ENCODE measurements at places on chromosomes 6 and 20.

DNA sequence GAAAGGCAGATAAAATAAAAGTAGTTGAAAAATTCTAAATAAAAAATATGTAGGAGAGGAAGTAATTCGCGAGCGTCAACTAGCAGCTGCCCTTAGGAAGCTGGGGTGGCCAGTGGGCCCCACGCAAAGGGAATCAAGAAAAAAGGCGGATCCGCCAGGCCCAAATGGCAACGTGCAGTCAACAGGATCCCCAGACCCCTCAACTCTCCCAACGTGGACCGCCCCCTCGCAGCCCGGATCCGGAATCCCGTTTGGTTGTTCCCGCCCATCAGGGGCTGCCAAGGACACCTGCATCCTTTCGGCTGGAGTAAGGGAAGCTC is 296 bp downstream of the DZANK1 start:
- DNase-seq, result no peak

DNA sequence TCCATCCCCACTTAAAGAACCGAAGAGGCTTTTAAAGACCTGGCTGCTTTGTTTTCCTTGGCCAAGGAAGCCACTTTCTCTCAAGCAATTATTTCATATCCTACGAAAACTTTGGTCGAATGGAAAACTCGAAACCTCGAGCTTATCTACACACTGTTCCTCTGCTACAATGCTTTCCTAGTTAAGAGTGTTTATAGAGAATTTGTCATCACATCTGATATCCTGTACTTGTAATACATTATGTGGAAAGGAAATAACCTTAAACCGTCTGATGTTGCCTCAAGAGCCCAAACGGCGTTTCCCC is 28.1 kb downstream of the TFAP2B start:
- DNase-seq, result no peak

GRCh38 chr6:33872761-33873160 is 69.0 kb upstream of the MLN start:
- no peak for DNase-seq

GRCh38 chr20:63659370-63659769 is 1.3 kb downstream of the RTEL1 start:
- DNase-seq, result no peak

GRCh38 chr6:163808231-163808630 is 393.7 kb downstream of the QKI start:
- DNase-seq, result no peak

DNA sequence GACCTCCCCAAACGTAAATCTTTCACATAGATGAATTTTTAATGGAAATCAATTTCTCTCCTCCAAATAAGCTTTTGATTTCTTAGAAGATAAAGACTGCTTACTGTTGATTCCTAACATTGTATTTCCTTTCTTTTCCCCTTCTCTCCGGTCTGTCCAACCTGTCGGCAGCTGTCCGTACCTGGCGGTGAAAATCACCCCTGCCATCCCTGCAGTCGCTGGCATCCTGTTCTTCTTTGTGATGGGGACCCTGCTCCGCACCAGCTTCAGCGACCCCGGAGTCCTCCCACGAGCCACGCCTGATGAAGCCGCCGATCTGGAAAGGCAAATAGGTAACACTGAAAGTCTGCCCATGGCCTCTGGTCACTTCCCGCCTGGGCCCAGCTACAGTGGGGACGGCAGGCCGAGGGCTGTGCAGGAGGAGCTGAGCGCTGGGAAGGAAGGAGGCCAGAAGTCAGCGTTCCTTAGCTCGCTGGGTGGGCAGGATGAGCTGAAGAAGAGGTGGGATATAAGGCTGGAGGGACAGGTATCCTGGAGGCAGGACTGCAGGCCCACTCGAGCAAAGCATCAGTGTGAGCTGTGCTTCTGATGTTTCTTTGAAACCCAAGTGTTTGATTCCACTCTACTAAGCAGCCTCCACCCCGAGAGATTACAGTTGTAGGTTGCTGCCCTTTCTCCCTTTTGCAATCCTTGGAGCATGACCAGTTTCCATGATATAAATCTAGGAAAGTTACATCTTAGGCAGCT is 161.6 kb downstream of the ZDHHC14 start:
- DNase-seq, result no peak

DNA sequence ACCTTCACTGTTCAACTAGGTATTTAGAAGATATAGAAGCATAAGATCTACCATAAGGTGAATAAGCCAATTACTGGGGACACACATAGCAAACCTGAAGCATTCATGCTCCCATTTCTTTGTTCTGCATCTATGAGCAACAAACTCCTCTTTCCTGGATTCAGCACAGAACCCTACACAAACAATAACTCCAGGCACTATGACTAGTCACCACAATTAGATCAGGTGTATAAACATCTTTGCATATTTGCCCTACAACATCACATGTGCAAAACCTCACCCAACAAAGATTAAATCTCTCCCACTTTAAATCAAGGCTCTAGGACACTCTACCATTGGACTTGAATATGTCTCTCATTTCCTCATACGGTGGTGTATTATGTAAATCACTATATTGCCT is 652.3 kb downstream of the EPHA7 start:
- DNase-seq, result no peak

DNA sequence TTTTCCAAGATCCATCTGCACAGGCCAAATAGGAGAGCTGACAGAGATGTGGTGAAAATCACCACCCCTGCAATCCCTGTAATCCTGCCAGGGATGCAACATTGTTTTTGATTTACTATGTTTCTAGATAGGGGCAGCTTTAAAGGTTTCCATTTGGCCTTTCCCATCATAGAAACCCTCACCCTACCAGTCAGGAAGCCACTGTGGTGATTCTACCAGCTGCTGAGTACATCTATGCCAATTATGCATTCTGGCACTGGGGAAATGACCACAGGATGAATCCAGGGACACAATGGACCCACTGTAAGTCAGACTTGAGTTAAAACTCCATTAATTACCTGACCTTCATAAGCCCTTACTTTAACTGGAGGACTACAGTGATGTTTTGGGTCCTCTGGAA is 130.4 kb downstream of the TNFRSF21 start:
- DNase-seq, result no peak

DNA sequence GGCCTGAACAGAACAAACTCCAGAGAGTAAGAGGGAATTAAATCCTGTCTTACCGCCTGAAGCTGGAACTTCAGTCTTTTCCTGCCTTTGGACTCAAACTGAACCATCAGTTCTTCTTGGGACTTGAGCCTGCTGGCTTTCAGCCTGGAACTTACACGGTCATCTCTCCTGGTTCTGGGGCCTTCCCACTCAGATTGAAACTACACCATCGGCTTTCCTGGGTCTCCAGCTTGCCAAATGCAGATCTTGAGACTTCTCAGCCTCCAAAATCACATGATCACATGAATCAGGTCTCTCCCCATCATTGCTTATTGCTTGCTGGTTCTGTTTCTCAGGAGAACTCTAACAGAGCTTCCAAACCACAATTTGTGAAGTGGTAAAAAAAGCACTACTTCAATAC is 276.3 kb downstream of the KIF16B start:
- no peak for DNase-seq

GRCh38 chr20:19260412-19261090 is 48.1 kb downstream of the SLC24A3 start:
- DNase-seq, result no peak

DNA sequence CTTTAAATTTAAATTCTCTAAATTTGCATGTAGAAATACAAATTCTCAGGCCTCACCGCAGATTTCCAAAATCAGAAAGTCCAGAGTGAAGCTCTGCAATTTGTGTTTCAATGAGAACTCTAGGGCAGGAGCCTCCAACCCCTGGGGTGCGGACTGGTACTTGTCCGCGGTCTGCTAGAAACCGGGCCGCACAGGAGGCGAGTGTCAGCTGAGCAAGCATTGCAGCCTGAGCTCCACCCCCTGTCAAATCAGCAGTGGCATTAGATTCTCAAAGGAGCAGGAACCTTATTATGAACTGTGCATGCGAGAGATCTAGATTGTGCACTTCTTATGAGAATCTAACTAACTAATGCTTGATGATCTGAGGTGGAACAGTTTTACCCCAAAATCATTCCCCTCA is 203.0 kb upstream of the PCSK2 start:
- DNase-seq, result no peak

DNA sequence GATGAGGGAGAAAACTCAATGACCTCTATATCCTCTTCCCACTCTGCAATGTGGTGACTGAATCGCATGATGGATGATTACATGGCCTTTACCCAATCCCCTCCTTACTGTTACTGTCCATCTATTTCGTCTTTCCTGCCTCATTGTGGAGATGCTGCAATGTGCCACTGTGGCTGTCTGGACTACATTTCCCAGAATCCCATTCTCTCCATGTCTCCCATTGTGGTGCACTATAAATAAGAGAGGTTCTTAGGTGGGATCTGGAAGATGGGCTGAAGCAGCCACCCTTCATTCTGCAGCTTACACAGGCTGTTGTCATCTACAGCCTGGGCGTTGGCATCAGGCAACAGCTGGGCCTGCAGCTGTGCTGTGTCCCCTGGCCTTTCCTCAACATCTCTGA is 233.6 kb downstream of the PRKN start:
- no peak for DNase-seq

Data from activated naive CD4-positive, alpha-beta T cell treated with Interleukin-2 at 50 U/mL for 16 hours (primary cell).